Smooth muscle cell of trachea (primary cell): ENCODE measurements at places on chromosomes 4 and X. TPM values are rescaled to one million over a fixed set of nuclear protein-coding genes. Genes with fewer than 3 reads are reported as not detected.

CLIC2 gene
- total RNA-seq = 29.4 and 29.8 TPM in 2 replicates

PRSS12 gene
- 93.1 and 158 TPM in 2 replicates for total RNA-seq

GPR82 gene
- total RNA-seq = under 0.01 TPM in 1 of 2 replicates, not detected in the other

CORIN gene
- 0.15 and 0.33 TPM in 2 replicates for total RNA-seq

AMOT gene
- 21.0 and 21.1 TPM in 2 replicates for total RNA-seq

MAGEE2 gene
- total RNA-seq = under 0.01 TPM in 1 of 2 replicates, not detected in the other

ERAS gene
- total RNA-seq = not detected in 2 replicates

ASMTL gene
- 14.3 and 18.7 TPM in 2 replicates for total RNA-seq

SAT1 gene
- total RNA-seq = 79.1 and 109 TPM in 2 replicates
